NCI-H526 treated with DMSO at 0.1 percent for 48 hours (cell line): ENCODE measurements at places on chromosomes 2 and 18.

- DNase-seq = no peak
Observed at GRCh38 chr2:103179798-103180197, 418.0 kb downstream of the TMEM182 start.

DNA sequence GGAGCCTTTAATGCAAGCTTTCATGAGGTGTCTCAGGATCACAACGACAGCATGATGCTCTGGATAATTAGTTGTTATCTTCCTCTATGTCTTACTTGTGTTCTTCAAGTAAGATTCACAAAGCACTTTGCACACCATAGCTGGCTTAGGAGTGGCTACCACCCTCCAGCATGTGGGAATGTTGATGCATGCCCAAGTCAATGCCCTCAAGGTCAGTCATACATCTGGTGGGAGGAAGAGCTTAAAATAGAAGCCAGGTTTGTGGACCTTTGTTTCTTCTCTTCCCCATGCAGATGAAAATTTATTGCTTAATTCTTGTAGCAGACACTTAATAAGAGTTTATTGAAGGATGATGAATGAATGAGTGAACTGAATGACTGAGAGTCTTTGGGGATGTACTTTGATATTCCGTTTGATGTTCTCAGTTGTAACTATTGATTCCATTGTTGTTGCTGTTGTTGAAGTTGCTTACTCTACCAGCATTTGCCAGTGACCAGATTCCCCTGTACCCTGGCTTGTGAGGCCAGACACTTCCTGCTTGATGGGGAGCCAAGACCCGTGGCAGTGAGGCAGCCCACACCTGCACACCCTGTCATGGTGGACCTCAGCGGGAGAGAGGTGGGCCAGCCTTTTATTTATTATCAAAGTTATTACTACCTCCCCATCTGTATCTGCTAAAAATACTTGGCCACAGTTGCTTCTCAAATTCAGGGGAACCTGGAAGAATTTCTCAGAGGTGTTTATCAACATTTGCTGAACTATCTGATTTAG is 137.8 kb downstream of the LAMA3 start:
- DNase-seq = no peak

GRCh38 chr2:220071696-220072095 is 444.3 kb downstream of the SLC4A3 start:
- no peak for DNase-seq

GRCh38 chr2:241313543-241314095 is 1.9 kb downstream of the HDLBP start:
- DNase-seq = no peak

DNA sequence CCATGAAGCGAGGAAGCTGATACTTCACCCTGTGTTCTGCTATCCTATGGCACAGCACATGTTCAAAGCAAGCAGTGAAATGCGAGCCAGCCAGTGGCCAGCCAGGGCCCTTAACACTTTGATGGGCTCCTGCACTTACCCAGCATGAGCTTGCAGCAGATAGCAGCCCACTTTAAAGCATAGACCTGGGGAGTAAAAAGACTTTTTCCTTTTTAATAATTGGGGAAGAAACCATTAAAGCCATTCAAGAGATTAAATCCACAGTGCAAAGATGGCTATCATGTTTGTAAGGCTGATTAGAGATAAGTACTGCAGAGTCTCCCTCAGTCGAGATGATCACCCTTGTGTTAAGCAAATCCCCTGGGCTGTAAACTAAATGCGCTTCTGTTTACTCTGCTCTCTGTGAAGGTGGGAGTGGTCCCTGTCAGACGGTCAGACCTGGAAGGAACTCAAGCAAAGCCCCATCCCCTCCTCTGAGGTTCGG is 15.7 kb downstream of the CCBE1 start:
- no peak for DNase-seq

- no peak for DNase-seq
Observed at GRCh38 chr2:28680657-28681056, 71.0 kb upstream of the PPP1CB start.

DNA sequence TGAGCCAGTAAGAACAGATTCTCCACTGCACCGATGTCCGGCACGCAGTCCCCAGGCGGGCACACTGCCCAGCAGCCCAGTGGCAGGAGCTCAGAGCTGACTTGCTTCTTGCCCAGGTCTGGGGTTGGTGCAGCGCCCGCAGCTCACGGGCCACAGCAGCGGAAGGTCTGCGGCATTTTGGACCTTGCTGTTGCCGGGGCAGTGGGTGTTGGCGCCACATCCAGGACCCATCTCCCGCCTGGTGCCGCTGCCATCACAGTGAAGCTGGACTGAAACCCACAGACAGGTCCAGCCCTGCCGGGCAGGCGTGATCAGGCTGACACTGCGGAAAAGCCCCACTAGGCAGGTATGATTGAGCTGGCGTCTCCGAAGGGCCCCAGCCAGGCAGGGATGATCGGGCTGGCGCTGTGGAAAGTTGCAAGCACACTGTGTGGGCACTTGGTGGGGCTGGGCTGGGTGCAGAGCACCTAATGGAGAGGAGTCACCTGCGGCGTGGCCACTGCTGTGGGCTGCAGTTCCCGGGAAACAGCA is 75.5 kb downstream of the SLC66A2 start:
- DNase-seq = no peak

- DNase-seq = no peak
Observed at GRCh38 chr18:74869904-74870863, 272.5 kb downstream of the ZNF407 start.

- DNase-seq = no peak
Observed at GRCh38 chr18:79926306-79926705, 25.1 kb downstream of the SLC66A2 start.

GRCh38 chr18:73563901-73564472 is 583.6 kb downstream of the FBXO15 start:
- DNase-seq = no peak

- DNase-seq = no peak
Observed at GRCh38 chr2:226888378-226888965, 52.6 kb downstream of the RHBDD1 start.

DNA sequence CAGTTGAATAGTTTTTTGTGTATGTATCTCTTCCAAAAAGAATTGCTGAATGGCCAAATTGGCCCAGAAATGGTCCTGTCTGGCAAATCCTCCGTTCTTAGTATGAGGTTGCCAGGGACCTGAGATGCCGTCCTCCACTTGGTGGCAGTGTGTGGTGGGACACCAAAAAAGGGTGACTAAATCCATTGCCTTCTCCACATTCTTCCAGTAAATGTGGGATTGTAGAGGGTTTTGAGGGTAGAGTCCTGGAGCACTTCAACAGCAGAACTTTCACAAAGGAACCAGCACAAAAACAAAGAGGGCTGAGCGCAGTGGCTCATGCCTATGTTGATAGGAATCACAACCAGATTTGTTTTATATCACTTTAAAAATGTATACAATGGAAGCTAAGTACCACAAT is 199.9 kb downstream of the BCL2 start:
- peak; percentile 26 for DNase-seq

DNA sequence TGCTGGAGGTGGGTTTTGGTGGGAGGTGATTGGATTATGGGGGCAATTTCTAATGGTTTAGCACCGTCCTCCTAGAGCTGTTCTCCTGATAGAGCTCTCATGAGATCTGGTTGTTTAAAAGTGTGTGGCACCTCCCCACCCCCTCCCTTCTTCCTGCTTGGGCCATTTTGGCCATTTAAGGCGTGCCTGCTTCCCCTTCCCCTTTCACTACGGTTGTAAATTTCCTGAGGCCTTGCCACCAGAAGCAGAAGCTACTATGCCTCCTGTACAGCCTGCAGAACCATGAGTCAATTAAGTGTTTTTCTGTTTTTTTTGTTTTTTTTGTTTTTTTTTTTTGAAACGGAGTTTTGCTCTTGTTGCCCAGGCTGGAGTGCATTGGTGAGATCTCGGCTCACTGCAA is 335.7 kb upstream of the HS6ST1 start:
- DNase-seq = no peak

GRCh38 chr2:234741976-234742375 is 209.8 kb upstream of the SH3BP4 start:
- DNase-seq = no peak

GRCh38 chr2:165870346-165870745 is 76.3 kb upstream of the GALNT3 start:
- DNase-seq = no peak

DNA sequence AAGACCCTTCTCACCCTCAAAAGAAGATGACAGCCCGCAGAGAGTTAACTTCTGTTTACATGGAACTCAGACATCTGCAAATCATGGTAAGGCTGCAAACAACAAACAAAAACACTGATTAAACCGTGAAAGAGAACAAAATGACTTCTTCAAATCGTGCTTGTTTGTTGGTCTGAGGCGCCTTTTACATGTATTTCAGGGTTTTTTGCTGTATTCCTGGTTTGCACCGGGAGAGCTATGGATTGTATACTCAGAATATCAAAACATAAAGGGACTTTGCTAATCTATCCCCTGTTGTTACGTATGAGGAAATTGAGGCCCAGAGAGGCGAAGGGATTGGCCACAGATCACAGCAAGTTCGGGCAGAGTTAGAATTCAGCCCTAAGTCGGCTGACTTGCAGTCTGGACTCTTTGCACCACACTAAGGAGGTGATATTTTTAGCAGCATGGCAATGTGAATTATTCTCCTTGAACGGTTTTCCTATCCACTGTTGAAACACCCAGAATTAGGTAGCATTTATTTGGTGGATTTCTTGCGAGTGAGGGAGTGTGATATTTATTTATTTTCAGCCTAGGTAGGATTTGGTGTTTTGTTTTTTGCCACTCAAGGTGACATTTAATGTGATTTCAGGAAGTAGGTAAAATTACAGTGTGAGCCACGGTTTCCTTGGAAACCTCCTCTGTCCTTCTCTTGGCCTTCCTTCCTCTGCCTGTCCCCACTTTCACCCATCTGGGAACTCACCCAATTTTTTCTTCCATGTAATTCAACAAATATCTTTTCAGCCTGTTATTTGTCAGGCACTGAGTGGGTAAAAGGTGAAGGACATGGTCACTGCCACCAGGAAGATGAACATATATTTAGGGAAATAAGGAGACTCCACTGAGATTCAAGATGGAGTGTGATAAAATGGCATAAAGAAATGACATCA is 980 bp upstream of the PDE6D start:
- no peak for DNase-seq

- DNase-seq = no peak
Observed at GRCh38 chr2:237592425-237592980, 2.0 kb upstream of the RAB17 start.

- DNase-seq = no peak
Observed at GRCh38 chr2:212727751-212728150, 189.1 kb upstream of the ERBB4 start.

DNA sequence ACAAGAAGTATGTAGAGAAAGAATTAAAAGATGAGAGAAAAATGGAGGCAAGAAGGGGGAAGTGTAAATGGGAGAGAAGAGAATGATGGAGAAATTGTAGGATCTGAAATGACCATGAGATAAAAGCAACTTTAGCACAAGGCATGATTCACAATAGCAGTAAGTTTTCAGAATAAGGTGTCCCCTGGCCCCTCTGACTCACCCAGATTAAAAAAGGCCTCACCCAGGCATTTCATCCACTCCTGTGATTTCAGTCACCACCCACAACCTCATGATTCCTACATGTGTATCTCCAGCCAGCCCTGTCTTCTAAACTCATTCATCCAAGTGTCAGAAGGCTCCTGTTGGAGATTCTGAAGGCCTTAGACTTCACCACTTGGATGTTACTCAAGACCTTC is 56.6 kb downstream of the SP100 start:
- DNase-seq = no peak

DNA sequence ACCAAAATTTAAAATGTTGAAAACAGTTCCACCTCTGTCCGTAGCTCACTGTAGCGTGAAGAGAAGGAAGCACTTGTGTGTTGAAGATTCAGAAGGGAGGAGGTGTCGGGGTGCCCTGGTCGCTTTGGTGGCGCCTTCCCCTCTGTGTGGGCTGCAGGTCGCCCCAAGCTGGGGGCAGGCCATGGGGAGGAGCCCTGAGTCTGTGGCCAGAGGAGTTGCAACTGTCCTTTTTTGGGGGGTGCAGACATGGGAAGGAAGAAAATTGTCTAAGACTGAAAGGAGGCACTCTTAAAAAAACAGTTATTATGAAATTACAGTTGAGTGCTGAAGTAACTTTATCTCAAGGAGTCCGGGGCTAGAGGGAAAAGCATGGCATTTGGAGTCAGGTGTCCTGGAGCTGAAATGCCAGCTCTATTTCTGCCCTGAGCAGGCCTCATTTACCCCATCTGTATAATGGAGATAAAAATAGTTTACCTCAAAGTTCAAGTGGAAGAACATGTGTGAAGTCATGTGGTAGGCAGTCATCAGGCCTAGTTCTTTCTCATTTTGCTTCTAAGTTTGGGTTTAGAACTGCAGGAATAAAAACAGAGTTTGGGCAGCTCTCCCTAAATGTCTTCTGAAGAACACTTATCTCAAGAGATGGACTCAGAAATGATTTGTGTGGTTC is 82.1 kb downstream of the RNF144A start:
- no peak for DNase-seq

- peak; percentile 20 for DNase-seq
Observed at GRCh38 chr2:27086724-27087593, at the start of gene KHK. Gene KHK (plus strand): TSS chr2:27086772. CDS start chr2:27087260, 488 bp downstream.
